ENCODE measurements at places on chromosomes 12 and 14. TPM values are rescaled to one million over a fixed set of nuclear protein-coding genes. Genes with fewer than 3 reads are reported as not detected.

The HHIPL1 gene
- total RNA-seq, result 0.07 TPM

The BRI3BP gene
- total RNA-seq, result 52.9 TPM

The SDSL gene
- total RNA-seq, result not detected

The A2M gene
- total RNA-seq, result not detected

DNA sequence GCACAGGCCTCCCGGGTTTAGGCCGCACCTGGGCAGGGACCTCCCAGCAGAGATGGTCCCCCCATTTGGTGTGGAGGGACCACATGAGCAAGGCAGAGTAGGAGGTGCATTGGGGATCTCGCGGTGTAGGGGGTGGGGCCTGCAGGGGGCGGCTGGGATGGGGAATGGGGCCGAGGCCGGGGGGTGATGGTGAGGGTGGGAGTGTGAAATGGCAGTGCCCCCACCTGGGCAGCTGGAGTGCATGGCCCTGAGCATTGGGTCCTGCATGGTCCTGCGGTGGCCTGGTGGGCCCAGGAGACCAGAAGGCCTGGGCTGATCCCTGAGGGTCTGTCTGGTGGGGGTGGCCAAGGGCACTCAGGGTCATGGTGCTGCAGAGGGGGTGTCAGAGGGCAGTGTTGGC is 111.8 kb downstream of the KIF26A start:
- no peaks in the 10 kb centered on the region for H3K4me1 ChIP-seq
- H3K36me3 ChIP-seq, result no peaks in the 10 kb centered on the region
- DNase-seq, result no peak
- H3K27ac ChIP-seq, result no peak overlapping the region

DNA sequence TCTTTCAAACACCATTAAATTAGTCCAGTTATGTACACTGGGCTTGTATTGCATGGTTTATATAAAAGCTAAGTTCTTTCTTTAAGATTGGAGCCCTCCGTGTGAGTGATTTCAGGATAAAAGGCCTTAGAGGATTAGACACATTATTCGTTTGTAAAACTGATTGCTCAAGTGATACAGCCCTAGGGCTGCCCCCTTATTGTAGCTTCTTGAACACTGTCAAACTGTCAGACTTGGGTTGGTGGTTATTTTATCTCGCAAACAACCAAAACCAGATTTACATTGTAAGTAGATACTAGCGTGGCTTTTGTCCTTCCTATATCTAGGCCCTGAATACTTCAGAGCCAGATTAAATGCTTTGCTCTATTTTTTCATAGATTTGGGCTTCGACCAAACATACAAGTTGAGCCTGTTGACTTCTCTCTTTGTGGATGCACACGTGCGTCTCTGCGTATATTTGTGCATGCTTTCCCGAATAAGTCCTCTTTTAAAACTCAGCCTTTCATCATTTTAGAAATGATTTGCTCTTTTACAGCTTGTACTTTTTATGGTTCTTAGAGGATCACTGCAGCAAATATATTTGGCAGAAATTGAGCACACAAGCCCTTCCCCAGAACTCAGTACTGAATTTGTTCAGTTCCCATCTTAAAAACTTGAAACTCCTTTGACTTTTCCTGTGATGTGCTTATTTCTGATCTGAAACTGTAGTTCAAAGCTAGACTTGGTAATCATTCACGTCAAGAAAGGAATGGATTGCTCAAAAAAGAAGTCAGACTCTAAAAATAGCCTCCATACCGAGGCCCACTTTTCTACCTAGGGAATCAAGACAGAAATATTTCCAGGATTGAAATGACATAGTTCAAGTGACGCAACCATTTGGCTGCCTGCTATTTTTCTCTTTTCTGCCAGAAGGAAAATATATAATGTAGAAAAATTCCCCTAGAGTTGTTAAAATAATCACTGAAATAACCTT is 129.5 kb downstream of the ETV6 start:
- H3K36me3 ChIP-seq, result no peaks in the 10 kb centered on the region
- no peak overlapping the region for H3K27ac ChIP-seq
- no peak overlapping the region for H3K4me3 ChIP-seq

- H3K27ac ChIP-seq, result no peak overlapping the region
- no peak overlapping the region for H3K4me3 ChIP-seq
- peaks cover under 1% of the 10 kb centered on the region for H3K4me1 ChIP-seq
- DNase-seq, result no peak
- H3K27me3 ChIP-seq, result no peaks in the 10 kb centered on the region
These were observed 59.5 kb downstream of the TMEM116 start for GRCh38 chr12:111953455-111953854.

- H3K4me1 ChIP-seq, result peaks cover 3% of the 10 kb centered on the region
- H3K4me3 ChIP-seq, result no peak overlapping the region
- no peak overlapping the region for H3K27ac ChIP-seq
- no peaks in the 10 kb centered on the region for H3K36me3 ChIP-seq
- H3K27me3 ChIP-seq, result no peaks in the 10 kb centered on the region
These were observed 304.7 kb upstream of the NPAS3 start for GRCh38 chr14:32633930-32634329.

GRCh38 chr12:70319605-70320004 is 46.5 kb upstream of the KCNMB4 start:
- H3K27ac ChIP-seq, result 0 out of 2 replicates have a peak overlapping the region, but pooled peaks have one; percentile 3
- H3K4me1 ChIP-seq, result peaks cover 33% of the 10 kb centered on the region
- no peak for DNase-seq
- peaks cover 49% of the 10 kb centered on the region for H3K36me3 ChIP-seq
